ENCODE measurements at places on chromosomes 2 and 18. TPM values are rescaled to one million over a fixed set of nuclear protein-coding genes. Genes with fewer than 3 reads are reported as not detected.

Gene MAP3K19
- total RNA-seq, result not detected

DNA sequence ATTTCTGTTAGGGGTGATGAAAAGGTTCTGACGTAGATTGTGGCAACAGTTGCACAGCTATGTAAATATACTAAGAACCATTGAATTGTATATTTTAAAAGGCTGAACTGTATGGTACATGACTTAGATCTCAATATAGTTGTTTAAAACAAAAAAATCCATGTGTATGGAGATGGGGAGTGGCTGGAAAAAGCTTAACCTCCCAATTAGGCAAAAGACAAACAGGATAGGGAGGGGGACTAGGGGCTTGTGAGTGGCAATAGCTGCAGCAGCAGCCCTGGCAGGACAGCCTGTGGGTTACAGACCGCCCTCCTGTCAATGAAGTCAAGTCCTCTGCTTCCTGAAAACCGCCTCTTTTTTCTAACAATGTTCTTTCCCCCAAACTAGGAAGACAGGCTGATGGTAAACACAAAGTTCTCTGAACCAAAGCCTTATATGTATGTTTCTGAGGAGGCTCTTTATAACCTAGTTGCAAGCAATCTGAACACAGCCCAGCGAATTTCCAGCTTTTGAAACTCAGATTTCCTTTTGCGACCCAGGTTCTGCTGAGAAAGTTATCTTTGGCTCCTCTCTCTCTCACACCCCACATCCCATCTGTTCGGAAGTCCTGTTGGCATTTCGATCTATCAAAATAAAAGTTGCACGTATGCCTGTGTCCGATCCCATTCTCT, 10.3 kb downstream of the ATP8B1 start:
- H3K4me1 ChIP-seq, result peaks cover 15% of the 10 kb centered on the region
- DNase-seq, result no peak
- H3K27ac ChIP-seq, result peak overlapping the region; percentile 75
- H3K36me3 ChIP-seq, result no peaks in the 10 kb centered on the region

GRCh38 chr2:154588838-154589237, 109.7 kb upstream of the KCNJ3 start:
- no peak overlapping the region for H3K4me3 ChIP-seq
- no peaks in the 10 kb centered on the region for H3K36me3 ChIP-seq
- H3K4me1 ChIP-seq, result no peaks in the 10 kb centered on the region
- H3K27me3 ChIP-seq, result no peaks in the 10 kb centered on the region
- no peak overlapping the region for H3K27ac ChIP-seq

Gene ING5
- 24.9 TPM for total RNA-seq

DNA sequence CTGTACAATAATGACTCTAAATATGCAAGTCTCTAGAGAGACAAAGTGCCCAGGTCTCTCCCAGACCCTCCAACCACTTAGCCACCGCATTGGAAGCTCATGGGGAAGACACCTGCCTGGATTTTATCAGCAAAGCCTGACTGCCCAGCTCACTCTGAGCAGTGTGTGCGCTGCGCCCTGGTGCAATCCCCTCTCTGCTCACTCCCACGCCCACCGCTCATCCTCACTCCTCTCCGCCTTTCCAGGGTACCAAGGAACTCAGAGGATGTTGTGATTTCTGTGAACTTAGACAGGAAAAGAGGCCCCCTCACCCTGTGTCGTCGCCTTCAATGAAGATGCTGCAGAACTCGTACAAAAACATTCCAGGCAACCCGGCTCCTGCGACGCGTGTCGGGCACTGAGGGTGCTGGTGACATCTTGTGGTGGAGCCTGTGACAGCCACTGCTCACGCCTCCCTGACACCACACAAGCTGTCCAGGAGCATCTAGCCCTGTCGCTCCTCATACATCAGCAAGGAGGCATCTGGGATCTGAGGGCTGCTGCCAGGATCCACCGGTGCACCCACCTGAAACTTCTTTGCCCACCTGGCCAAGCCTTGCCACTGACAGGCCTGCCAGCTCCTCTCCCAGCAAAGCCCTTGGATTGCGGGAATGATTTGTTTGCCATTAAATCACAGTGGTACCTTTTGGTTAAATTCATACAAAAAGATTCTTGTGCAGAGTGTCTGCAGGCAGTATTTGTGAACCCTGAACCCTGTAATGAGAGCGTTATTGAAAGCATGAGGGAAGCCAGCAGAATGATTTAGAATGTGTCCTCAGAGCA, 220.4 kb downstream of the ZNF516 start:
- no peak overlapping the region for H3K4me3 ChIP-seq
- H3K36me3 ChIP-seq, result no peaks in the 10 kb centered on the region
- H3K27ac ChIP-seq, result no peak overlapping the region
- H3K4me1 ChIP-seq, result peaks cover 14% of the 10 kb centered on the region
- peak; percentile 61 for DNase-seq
- H3K27me3 ChIP-seq, result no peaks in the 10 kb centered on the region

GRCh38 chr2:234682492-234683228, 185.8 kb upstream of the ARL4C start:
- H3K36me3 ChIP-seq, result no peaks in the 10 kb centered on the region
- DNase-seq, result peak; percentile 51
- H3K4me1 ChIP-seq, result peaks cover 16% of the 10 kb centered on the region
